CD8-positive, alpha-beta memory T cell (primary cell): ENCODE measurements at places on chromosomes 5 and 9. TPM values are rescaled to one million over a fixed set of nuclear protein-coding genes. Genes with fewer than 3 reads are reported as not detected.

GRCh38 chr5:111472579-111472978, 39.8 kb downstream of the STARD4 start:
- DNase-seq = no peak

DNA sequence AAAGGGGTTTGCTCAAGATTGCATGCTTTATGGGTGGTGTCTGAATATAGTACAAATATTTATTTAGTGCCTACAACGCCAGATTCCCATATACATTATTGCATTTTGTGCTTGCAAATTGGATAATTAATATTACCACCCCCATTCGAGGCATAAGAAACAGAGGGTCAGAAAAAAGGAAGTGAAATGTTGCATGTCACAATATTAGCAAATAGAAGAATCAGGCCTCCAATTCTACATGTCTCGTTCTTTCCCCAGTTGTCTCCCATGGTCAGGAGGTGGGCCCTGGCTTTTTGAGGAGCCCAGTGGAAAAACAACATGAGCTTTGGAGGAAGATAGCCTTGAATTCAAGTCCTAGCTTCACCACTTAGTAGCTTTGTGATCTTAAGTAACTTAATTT, 98.1 kb upstream of the CCDC112 start:
- DNase-seq = no peak

DNA sequence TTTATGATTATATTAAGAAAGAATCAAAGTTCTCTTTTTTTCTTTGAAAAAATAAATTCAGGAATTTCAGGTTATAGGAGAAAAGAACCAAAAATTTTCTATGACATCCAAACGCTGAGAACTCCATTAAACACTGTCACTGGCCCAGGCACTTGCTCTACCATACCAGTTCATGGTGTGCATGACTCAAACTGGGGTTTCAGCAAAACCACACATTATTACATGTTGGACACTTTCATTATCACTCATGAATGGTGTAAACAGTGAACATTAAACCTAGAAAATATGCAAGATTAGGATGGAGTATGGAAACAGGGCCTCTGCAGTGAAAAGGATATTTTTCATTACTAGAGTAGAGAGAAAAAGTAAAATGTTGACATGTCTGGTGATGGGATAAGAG, 369.9 kb upstream of the FAM174A start:
- no peak for DNase-seq

- DNase-seq = no peak
Observed at GRCh38 chr9:134585746-134586706, 55.6 kb upstream of the COL5A1 start.

Gene SCGB3A1
- total RNA-seq = 2.0 TPM
